ENCODE measurements at places on chromosomes 6 and 20. TPM values are rescaled to one million over a fixed set of nuclear protein-coding genes. Genes with fewer than 3 reads are reported as not detected.

The LAMP5 gene
- not detected for total RNA-seq

The SYCP2 gene
- 2.6 TPM for total RNA-seq

The COL12A1 gene
- total RNA-seq: 233 TPM

The HLA-G gene
- total RNA-seq: not detected

The TMEM217 gene
- total RNA-seq: 0.31 TPM

The FLOT1 gene
- total RNA-seq: 200 TPM

The RNF217 gene
- total RNA-seq: 14.8 TPM

The PTCHD4 gene
- total RNA-seq: 1.4 TPM

Measured in SJSA1 (cell line).